ENCODE measurements at places on chromosomes 1 and 21.

DNA sequence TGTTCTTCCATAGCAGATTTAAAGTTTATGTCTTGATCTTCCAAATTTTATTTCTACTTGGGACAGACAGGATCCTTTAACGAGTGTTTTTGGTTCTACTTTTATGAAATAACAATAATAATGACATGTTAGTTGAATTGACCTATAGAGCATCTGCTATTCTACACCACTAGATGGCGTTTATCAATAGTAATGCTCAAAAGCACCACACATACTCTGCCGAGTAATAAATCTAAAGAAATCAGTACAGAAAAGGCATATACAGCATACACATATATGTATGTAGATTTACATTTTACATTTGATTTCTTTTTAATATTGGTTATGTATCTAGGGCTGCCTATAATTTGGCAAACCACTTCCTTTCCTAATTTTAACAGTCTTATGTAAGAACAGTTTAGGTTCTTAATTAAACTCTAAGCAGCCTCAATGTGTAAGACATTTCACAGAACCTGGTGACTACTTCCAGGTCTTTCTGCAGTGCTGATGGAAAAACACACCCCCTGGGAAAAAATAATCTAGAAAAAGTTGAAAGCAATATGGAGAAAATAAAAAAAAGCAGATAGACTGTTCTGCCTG, 5.9 kb upstream of the SIPA1L2 start:
- DNase-seq = peak; percentile 81

DNA sequence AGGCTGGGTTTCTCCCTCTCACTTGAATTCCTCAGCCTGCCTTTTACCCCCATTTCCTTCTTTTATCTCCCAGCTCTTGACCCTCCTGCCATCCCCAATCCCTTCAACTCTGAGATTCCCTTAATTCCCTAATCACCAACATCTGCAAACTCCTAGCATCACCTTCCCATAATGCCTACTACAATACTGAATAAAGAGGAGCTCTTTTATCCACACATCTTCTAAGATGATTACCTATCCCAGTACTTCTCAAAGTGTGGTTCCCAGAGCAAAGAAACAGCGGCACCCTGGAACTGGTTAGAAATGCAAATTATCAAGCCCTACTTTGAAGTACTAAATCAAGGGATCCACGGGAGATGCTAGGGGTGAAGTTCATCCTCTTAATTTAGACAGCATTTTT, 21.2 kb upstream of the UBE2U start:
- DNase-seq = no peak

GRCh38 chr1:201351617-201352016, 25.9 kb downstream of the TNNT2 start:
- no peak for DNase-seq

- DNase-seq = no peak
These were observed 44.7 kb upstream of the VAV3 start for GRCh38 chr1:108009603-108010195.

- no peak for DNase-seq
These were observed 24.4 kb upstream of the FAAH start for GRCh38 chr1:46369542-46370213.

DNA sequence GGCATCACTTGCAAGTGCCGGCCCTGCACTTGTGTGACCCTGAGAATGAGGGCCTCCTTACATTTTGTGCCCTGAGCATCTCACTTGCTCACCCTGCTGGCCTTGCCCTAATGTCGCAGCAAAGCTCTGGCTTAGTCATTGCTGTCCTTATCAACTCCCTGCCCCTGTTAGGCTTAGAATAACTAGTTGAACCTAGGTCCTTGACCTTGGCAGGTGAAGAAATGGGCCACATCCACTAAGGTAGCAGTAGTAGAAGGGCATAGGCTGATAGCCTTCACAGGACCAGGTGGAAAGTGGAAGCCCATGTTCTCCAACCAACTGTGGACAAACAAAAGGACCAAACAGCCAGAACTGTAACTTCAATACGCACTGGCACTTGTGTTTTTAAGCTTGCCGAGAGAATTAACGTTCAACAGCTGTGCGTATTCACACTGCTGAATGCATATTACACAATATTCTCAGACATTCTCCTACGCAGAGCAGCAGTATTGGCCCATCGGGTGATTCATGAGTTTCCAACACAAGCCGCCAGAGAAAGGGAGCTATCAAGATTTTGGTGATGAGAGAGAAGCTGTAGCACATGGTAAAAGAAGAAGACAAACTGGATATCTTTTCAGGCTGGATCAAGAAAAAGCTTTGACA, 27.7 kb upstream of the PTGFRN start:
- peak; percentile 65 for DNase-seq

- no peak for DNase-seq
These were observed 2.7 kb upstream of the ARTN start for GRCh38 chr1:43930949-43931275.

- DNase-seq = no peak
These were observed 27.7 kb downstream of the PKP1 start for GRCh38 chr1:201310986-201311355.

DNA sequence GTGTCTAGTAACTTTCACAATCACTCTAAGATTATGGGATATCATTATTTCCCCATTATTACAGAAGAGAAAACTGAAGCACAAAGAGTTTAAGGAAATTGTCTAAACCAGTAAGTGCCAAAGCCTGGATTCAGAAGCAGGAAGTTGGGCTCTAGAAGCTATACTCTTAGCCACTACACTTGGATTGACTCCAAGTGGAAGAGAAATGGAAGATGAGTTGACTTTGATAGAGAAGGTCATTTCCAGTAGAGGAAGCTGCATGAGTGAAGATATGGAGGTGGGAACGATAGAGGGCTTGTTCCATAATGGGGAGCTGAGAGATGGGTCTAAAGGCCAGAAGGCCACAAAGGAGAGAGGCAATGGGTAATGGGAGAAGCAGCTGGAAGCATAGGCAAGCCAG, 11.7 kb upstream of the TDRD10 start:
- no peak for DNase-seq

GRCh38 chr21:38980416-38981313, 174.9 kb downstream of the ETS2 start:
- DNase-seq = no peak

DNA sequence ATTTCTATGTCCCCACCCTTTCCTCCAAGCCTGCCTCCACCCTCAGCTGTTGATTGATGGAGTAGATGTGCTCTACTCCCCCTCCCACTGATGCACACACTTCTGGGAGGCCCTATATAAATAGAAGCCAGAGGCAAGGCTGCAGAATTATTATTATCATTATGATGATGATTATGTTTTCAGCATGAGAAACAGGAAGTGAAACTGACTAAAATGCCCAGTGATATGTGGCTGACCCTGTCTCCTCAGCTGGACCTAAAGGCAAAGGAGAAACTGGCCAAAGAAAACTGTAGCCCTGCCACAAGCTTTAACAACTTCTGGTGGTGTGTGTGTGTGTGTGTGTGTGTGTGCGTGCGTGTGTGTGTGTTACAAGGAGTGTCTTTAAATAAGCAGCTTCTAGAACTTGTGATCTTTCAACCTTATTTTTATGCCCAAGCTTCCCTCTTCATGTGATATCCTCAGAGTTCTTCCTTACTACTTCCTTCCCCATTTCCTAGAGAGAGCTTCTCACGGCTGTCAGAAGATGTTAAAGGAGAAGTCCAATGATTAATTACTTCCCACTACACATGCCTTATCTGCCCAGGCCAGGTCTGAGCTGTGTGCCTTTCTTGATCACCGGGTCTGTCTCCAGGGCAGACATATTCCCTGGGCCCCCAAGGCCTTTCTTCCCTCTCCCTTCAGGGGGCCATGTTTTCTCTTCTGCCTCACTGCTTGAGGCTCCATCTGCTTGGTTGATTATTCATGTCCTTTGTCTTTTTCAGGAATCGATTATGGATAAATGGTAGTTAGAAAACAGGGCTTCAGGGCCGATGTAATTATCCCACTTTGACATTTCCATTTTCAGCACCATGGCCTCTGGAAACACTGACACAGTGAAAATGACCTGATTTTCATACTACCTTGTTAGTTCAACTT, 11.6 kb upstream of the MAPKAPK2 start:
- no peak for DNase-seq

DNA sequence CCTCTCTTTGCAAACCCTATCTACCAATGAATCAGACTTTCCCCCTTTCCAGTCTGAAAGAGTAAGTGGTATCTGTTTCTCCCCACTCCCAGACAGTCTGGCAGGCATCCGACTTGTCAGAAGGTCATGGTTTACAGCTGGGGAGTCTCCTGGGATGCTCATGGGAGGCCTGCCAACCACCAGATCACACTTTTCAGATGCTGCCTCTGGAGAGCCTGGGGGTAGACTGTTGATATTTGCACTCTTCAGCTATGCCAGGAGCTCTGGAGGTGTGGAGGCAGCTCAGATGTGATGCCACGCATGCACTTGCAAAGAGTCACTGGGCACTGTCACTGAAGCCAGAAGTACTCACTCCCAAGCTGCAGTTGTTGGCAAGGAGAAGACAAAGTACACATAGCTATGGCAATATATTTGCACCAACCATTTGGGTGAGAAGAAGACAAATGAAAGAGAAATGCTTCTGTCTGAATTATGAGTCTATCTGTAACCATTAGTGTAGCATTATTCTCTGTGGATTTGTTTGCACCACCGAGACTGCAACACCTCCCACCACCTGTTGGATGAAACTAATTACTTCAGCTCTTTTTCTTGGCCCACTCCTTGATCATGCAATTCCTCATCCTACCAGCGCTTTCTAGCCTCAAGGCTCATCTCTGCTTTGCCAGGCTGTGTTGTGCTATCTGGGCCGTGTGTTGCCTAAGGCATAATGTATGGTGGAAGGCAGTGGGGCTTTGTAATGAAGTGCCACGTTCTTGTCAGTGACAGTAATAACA, 133.0 kb upstream of the SPAG17 start:
- no peak for DNase-seq

DNA sequence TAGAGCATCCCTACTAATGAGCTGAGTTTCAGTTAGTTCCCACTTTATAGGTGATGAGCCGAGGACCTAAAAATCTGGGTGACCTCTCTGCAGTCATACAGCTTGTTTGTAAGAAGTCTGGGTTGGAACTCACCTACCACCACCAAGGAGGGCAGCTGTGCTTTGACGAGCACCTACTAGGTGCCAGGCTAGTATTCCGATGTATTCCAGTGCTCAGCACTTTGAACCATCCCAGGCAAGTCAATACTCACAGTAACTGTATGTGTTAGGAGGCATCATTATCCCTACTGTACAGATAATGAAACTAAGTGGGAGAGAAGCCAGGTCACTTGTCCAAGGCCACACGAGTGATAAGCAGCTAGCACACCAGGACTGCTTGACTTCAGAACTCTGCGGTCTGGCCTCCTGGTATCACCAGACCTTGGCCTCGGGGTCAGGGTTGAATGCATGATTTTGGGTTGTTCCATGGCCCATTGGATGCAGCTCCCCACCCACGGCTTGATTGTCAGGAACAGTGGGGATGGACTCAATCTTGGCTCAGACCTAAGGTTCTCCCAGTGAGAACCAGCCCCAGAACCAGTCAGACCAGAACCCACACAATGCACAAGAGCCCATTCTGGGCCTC, 20.7 kb downstream of the ECE1 start:
- DNase-seq = no peak

GRCh38 chr1:112284796-112285195, 111.2 kb upstream of the CTTNBP2NL start:
- DNase-seq = no peak
